Bronchial epithelial cell (primary cell): ENCODE measurements at places on chromosomes 5 and 9.

DNA sequence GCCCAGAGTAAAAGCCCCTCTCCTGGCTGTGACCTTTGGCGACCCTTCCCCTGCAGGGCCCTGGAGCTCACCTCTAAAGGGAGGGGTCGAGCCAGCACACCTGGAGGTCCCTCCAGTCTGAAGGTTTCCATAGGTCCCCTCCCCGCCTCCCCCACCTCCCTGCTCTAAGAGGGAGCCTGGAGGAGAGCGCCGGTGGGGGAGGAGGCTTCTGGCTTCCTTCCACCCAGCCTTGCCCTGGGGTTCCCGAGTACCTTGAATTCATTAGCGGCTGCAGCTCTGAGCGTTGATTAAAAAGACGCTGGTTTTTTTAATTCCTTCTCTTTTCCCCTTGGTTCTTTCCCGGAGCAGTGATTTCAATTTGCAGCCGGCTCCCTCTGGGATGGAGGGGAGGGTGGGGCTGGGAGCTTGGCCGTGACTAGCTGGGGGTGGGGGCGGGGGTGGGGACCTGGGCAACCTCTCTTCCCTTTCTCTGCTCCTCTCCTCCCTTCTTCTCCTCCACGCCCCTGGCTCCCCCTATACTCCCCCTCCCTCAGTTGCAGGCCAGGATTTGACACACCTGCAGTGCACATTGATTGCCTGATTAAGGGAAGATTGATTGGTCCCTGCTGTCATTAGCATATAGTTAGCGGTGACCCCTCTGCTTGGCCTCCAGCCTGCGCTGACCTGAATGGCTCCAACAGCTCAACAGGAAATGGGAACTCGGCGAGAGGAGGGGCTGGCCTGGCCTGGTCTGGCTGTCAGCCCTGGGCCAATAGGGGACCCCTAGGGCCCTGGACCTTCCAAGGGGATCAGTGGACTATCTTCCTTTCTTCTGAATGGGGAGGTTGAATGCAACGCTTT lies 67.5 kb upstream of the RAPGEF1 start:
- no peak for DNase-seq

DNA sequence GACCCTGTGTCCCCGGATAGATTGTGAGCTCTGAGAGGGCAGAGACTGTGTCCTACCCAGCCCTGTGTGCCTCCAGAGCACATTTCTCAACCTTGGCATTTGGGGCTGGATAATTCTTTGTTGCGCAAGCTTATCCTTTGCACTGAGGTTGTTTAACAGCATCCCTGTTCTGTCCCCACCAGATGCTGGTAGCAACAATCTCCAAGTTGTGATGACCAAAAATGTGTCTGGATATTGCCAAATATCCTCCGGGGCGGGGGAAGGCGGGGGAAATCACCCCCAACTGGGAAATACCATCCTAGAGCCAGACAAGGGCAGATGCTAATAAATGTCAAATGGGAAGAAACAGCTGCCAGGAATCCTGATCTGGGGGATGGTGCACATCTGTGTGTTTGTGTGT lies 24.0 kb upstream of the TNIP1 start:
- no peak for DNase-seq

- DNase-seq: peak; percentile 76
Measured at GRCh38 chr5:40605295-40605958, 74.3 kb upstream of the PTGER4 start.

- peak; percentile 19 for DNase-seq
Measured at GRCh38 chr5:149421834-149422233, 42.7 kb upstream of the IL17B start.
